ENCODE measurements at places on chromosomes 11 and 22. TPM values are rescaled to one million over a fixed set of nuclear protein-coding genes. Genes with fewer than 3 reads are reported as not detected.

- DNase-seq = no peak
- no peak overlapping the region for H3K27ac ChIP-seq
- no peaks in the 10 kb centered on the region for H3K27me3 ChIP-seq
- no peak overlapping the region for H3K4me3 ChIP-seq
Observed at GRCh38 chr11:60809249-60809648, 24.1 kb downstream of the MS4A10 start.

Gene CBLIF
- not detected for total RNA-seq

GRCh38 chr11:65556470-65557279 lies 1.5 kb downstream of the LTBP3 start:
- H3K27me3 ChIP-seq = no peaks in the 10 kb centered on the region
- H3K36me3 ChIP-seq = 0 out of 2 replicates have a peak, but pooled peaks cover 4% of the 10 kb centered on the region
- H3K27ac ChIP-seq = peak overlapping the region; percentile 99

DNA sequence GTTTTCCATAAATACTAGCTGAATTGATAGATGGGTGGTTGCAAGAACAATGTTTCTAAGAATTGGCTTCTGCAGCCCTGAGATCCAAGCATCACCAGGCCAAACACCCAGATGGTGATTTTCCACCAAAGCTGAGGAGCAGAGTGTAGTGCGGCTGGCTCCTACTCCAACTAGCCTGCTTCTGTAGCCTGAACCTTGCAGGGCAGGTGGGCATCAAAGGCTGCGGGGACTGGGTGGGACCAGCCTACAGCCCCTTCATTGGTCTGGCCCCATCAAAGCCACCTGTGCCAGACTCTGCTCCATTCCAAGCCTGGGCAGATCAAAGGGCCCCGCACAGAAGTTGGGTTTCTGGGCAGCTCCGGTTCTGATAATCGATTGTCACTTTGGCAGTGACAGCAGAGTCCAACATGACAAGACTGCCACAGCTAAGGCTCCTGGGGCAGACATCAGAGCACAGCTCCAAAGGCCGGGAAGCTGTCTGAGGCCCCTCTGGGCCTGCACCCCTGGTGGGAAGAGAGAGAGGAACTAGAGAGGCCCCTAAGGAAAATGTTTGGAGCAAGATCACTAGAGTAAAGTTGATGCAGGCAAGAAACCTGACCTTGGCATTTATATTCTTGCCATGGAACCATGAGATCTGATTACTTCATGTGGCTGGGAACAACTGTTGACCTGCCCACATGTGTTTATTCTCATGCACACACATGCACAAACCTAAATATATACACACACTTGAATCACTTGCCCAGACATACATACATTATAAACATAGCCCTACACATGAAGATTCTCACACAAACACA lies 582.9 kb downstream of the INSC start:
- no peak for DNase-seq
- H3K4me3 ChIP-seq = no peak overlapping the region
- no peaks in the 10 kb centered on the region for H3K4me1 ChIP-seq
- no peaks in the 10 kb centered on the region for H3K27me3 ChIP-seq
